Omental fat pad (tissue), 4 donors: ENCODE measurements at places on chromosomes 12 and 14. TPM values are rescaled to one million over a fixed set of nuclear protein-coding genes. Genes with fewer than 3 reads are reported as not detected.

DNA sequence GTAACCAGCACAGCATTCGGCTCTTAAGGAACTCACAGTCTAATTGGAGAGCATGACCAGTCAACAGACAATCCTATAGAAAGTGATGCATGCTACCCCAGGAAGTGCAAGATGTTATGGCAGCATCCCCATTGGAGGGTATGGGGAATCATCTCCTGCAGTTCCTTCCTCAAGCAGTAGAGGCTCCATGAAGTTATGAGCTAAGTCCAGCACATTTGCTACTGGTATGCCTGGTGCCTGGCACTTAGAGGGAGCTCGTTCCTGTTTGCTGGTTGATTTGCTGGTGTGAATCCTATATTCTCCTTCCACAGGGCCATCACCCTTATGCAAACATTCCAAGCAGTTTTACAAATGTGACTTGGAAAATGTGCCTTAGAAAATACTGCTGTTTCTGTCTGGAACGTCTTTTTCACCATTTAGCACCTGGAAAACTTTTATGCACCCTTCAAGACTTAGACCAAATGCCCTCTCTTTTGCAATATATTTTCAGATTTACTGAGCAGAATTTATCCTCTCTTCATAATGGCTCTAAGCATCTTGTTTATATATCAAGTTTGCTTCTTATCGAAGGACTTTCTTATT is 136.1 kb upstream of the WSCD2 start:
- DNase-seq, result no peak

DNA sequence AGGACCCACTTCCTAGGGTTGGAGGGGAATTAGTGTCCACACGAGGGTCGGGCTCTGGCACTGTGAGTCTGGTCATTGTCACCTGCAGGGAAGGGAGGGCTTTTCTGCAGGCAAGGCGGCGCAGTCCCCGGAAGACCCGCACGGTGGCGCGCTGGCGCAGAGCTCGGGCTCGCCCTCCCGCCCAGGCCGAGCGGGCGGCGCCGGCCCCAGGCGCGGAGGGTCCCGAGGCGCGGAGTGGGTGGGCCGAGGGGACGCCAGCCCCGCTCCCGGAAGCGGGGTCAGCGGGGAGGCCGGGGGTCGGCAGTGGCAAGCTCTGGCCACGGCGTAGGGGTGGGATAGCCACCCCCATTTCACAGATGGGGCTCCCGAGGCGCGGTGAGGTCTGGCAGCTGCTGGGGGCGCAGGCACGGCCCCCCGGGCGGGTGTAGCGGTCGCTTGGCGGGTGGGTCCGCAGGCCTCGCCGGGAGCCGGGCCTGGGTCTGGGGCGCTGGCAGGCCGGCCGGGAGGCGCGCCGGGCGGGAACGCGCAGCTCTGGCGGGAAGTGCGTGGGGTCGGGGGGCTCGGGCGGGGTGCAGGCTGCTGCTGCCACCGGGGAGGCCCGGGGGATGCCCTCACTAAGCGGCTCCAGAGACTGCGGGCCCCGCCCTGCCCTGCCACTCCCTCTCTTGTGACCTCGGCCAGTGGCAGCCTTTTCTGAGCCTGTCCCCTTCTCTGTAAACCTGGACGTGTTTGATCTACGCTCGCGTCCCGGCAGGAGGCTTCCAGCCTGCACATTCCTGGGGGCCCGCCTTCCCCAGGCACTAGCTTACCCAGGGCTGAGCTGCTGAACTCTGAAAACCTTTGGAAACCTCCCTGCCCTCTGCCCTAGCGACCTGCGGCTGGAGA is 46.1 kb downstream of the CYP46A1 start:
- peak; percentile 63 for DNase-seq

MYF5 gene
- total RNA-seq, result not detected

DNA sequence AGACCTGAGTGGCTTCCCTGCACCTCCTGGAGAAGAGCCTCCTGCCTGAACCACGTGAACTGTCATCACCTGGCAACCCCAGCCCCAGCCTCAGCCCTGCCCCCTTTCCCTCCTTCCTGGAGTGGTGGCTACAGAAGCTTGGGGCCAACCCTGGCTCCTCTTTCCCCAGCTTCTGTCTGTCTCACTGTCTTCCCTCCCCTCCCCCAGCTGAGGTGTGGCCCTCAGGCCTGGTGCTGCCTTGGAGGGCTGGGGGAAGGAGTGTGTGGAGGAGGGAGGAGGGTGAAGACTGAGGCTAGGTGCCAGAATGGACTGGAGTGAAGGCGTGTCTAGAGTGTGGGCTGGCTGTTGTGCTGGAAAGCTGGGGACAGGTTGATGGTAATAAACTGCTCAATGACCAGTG is 9.7 kb downstream of the NFATC4 start:
- no peak for DNase-seq

SIX6 gene
- not detected for total RNA-seq

TAC3 gene
- total RNA-seq, result not detected

CISTR gene
- total RNA-seq, result not detected

DNA sequence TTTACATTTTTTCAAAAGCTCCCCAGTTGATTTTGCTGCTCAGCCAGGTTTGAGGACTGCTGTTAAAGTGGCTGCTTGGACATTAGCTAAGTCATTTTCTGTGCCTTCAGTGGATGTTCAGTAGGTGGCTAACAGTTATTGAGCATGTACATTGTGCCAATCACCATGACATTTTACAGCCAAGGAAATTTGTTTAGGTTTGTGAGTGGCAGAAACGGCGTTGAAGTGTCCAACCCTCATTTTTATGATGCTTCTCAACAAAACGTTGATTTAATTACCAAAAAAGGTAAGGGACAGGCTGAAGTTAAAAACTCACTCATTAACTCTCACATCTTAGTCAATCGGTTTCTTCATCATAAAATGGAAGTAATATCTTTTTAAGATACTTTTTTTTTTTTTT is 37.0 kb upstream of the LRIG3 start:
- DNase-seq, result no peak

DNA sequence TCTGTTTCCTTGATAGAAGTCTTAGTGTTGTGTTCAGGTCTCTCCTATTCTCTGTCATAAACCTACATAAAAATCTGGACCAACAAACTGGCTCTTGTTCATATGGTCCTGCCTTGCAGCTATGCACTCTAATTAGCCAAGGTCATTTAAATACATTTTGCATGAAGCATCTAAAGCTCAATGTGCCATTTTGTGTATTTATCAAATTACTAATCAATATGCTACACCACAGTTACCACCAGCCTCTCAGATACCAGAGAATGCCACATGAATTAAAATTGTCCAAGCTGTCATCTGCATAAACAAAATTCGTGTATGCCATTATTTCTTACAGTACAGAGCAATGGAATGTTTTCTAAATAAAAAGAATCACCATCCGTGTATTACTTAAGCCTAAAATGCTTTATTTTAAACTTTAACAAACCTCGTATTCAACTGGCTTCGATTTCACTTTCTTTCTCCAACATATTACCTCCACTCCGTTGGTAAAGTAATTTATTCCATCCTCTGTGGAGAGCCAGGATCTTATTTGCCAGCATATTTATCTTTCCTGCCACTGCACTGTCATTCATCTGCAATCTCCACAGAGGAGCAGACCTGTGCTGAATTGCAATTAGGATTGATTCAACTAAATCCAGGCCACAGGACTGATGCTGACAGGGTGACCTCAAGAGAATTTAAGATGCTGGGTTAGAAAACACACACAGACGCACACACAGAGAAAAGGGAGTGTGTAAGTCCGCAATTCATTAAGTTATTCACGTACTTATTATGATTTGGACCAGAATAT is 284.1 kb upstream of the FOXG1 start:
- no peak for DNase-seq

GRCh38 chr14:98210045-98210672 is 1061.8 kb downstream of the BCL11B start:
- DNase-seq, result no peak

- DNase-seq, result peak; percentile 92
Measured at GRCh38 chr12:14774074-14774905, 29.0 kb downstream of the WBP11 start.

- no peak for DNase-seq
Measured at GRCh38 chr12:105935106-105935505, 203.6 kb downstream of the NUAK1 start.

GRCh38 chr12:75120311-75120711 is 89.3 kb downstream of the KCNC2 start:
- no peak for DNase-seq

- DNase-seq, result no peak
Measured at GRCh38 chr14:72700338-72701236, 193.3 kb downstream of the DPF3 start.

PRPF40B gene
- 9.7 TPM for total RNA-seq

GRCh38 chr14:83425138-83425537 is 1891.5 kb upstream of the SEL1L start:
- no peak for DNase-seq

DNA sequence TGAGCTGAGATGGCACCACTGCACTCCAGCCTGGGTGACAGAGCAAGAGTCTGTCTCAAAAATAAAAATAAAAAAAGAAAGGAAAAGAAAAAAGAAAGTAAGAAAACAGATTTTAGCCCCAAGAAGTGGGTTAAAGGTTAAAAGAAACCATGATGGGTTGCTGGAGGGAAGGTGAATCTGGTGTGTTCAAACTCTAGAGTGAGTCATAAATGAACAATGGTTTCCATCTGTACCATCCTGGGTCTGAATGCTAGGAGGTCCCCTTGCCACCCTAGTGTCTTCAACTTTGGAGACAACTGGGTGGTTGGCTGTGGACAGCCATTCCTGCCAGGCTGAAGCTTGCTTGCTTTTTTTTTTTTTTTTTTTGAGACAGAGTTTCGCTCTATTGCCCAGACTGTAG is 1.6 kb upstream of the RPS26 start:
- DNase-seq, result no peak

RILPL2 gene
- 12.7 TPM for total RNA-seq

DNA sequence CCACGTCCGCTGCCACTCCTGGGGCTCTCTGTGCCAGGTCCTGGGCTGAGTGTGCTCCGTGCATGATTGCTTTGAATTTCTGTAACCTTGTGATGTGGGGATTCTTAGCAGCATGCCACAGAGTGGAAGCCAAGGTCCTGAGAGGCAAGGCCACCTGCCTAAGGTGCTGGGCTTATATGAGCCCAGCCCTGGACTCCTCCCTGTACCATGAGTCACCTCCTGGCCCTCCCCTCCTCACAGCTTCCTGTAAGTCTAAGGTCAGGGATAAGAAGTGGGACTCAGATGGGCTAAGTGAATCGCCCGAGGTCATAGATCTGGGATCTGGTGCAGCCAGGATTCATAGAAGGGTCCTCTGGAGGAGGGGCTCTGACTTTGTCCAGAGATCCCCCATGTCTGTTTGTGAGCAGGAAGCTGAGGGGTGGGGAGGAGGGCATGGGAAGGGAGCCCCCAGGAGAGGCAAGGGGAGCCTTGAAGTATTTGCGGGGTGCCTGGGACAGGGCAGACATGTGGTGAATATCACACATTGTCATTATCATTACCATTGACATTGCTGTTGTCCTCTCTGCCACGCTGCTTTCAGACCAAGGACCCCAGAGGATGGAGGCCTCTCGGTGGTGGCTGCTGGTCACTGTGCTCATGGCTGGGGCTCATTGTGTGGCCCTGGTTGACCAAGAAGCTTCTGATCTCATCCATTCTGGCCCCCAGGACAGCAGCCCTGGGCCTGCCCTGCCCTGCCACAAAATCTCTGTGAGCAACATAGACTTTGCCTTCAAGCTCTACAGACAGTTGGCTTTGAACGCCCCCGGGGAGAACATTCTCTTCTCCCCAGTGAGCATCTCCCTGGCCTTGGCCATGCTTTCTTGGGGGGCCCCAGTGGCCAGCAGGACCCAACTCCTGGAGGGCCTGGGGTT is 28.8 kb downstream of the SERPINA3 start:
- no peak for DNase-seq

- no peak for DNase-seq
Measured at GRCh38 chr12:117596968-117597367, 235.5 kb upstream of the NOS1 start.

DNA sequence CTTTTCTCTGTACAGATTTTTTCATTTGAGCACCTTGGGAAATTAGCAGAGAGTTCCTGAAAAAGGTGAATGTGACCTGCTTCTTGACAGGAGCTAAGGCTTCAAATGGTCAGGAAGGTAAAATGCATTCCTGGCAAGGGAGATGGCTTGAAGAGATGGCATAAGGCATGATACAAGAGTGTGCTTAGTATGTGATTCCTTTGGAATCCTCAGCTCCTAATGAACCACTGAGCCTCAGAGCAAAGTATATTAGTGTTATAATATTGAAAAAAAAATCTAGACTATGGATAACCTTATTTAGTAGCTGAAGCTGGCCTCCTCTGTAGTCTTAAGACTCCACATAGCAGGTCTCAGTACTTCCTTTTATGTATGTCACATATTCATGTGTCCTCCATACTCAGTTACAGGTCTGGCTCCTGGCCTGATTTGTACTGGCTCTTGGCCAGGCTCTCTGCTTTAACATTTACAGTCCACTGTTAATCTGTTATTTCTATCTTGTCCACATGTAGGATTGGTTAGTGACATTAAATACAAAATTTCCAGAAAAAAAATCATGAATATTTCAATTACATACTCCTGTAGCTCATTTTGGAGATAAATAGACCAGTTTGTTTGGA is 17.9 kb downstream of the TOGARAM1 start:
- DNase-seq, result no peak

SPIC gene
- not detected for total RNA-seq

ADCY6 gene
- total RNA-seq, result 44.2 TPM

IAPP gene
- total RNA-seq, result not detected

- DNase-seq, result no peak
Measured at GRCh38 chr12:113532292-113532691, 60.6 kb upstream of the LHX5 start.

- DNase-seq, result no peak
Measured at GRCh38 chr14:70108419-70108818, 80.3 kb downstream of the SLC8A3 start.

RPS6KA5 gene
- total RNA-seq, result 3.2 TPM

DNA sequence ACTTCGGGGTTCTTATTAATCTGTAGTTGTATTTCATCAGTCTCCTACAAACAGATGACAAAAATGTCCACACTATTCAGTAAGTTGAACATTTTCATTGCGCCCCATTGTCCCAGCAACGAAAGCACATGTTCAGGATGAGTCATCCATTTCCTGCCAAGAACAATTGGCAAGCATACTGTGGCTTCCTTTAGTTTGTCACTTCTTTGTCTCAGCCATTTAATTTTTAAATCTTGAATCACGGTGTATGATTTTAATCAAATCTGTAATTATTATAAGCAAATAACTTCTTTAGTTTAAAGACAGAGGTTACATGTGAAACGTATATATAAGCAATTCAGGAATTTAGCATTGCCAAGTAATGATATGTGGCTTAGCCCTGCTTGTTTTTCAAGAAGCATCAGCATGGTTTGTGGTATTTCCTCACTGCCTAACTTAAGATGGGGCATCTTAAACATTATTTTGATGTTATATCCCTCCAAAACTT is 211.3 kb upstream of the KRR1 start:
- no peak for DNase-seq

DNA sequence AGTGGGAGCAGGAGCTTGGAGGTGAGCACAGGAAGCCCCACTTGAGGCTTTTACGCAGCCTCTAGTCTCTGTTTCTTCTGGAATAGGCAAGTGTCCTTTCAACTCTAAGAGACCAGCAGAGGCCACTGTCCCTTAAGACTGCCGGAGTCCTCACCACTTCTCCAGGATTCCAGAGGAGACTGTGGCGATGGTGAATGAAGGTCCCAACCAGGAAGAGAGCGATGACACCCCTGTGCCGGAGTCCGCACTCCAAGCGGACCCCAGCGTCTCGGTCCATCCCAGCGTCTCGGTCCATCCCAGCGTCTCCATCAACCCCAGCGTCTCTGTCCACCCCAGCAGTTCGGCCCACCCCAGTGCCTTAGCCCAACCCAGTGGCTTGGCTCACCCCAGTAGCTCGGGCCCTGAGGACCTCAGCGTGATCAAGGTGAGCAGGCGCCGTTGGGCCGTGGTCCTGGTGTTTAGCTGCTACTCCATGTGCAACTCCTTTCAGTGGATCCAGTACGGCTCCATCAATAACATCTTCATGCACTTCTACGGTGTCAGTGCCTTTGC is 442 bp downstream of the FLVCR2 start:
- DNase-seq, result no peak
